ENCODE measurements at places on chromosomes 13 and 19. TPM values are rescaled to one million over a fixed set of nuclear protein-coding genes. Genes with fewer than 3 reads are reported as not detected.

DNA sequence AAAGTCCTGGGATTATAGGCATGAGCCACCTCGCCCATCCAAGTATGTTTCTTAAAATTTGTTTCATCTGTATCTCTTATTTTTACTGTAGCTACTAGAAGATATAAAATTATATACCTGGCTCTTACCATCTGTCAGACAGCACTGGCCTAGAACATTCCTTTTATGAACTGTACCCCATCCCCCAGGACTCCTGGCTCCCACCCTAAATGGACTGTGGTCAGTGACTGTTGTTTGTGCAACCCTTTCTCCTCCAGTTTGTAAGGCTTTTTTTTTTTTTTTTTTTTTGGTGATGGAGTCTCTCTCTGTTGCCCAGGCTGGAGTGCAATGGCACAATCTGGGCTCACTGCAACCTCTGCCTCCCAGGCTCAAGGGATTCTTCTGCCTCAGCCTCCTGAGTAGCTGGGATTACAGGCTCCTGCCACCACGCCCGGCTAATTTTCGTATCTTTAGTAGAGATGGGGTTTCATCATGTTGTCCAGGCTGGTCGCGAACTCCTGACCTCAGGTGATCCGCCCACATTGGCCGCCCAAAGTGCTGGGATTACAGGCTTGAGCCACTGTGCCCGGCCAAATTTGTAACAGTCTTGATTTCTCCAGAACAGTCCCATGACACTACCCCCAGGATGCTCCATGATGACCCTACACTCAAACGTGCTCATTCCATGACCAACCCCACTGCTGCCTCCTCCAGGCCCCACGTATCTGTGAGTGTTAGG lies 2.5 kb downstream of the NDUFA3 start:
- no peak for DNase-seq

GRCh38 chr13:25840261-25840660 lies 211.6 kb downstream of the SHISA2 start:
- no peak for DNase-seq

The LRG1 gene
- total RNA-seq: 28.5 TPM

DNA sequence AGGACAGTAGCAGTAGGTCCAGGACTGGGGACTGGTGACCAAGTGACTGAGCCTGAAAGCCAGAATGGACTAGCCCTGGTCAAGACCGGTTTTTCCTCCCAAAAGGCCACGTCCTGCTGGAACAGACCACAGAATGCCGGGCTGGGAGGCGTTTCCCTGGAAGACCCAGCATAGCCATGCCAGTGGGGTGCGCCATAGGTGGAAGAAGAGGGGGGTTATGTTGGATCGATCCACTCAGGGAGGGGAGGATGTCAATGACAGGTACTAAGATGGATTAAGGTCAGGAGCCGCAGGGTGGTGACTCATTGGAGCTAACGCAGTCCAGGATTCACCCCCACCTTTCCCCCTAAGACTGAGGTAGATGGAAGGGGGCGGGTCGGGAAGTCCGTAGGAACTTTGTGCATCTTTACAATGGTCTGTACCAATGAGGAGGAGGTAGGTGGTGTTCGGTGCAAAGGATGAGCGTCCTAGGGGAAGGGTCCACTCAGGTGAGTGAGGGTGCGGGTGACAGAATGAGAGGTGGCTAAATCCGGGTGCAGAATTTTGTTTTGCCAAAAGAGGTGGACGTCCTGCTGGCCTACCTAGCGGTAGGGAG lies 21.0 kb downstream of the VASP start:
- DNase-seq: peak; percentile 72

The KLK1 gene
- total RNA-seq: not detected

- no peak for DNase-seq
Observed at GRCh38 chr19:44732235-44733014, 16.1 kb upstream of the BCL3 start.

The ZNF837 gene
- 0.81 TPM for total RNA-seq

GRCh38 chr19:51359294-51359693 lies 6.9 kb downstream of the ETFB start:
- DNase-seq: no peak

DNA sequence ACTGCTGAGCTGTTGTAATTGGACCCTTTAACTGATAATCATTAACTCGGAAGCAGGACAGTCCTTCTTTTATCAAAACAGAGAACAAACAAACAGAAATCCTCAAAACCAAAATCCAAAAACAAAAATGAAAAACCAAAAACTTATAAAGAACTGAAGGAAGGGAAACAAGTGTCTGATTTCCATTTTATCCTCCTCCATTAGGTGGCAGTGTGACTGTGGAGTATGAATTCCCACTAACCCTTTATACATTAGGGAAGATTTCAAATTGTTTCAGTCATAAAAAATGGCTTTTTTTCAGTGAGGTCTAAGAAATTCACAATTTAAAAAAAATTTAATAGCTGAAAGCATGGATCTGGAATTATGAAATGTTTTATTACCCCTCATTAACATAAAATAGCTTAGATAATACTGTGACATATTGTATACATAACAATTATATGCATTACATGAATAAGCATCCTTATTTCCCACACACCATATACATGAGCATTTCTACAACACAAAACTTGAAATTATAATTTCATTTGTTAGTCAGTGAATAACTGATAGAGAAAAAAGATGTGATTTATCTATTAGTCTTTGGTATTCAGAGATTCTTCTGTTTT lies 1074.3 kb upstream of the PCDH9 start:
- DNase-seq: peak; percentile 0

GRCh38 chr13:110438211-110438610 lies 123.3 kb downstream of the RAB20 start:
- DNase-seq: no peak

The TEX101 gene
- not detected for total RNA-seq

GRCh38 chr13:25330541-25330940 lies 29.1 kb downstream of the NUP58 start:
- no peak for DNase-seq

- no peak for DNase-seq
Observed at GRCh38 chr19:52094526-52095130, 937 bp downstream of the ZNF841 start.

- DNase-seq: no peak
Observed at GRCh38 chr19:38441657-38442348, 8.3 kb downstream of the RYR1 start.

The MEDAG gene
- 1.6 TPM for total RNA-seq

The MYO1F gene
- not detected for total RNA-seq

DNA sequence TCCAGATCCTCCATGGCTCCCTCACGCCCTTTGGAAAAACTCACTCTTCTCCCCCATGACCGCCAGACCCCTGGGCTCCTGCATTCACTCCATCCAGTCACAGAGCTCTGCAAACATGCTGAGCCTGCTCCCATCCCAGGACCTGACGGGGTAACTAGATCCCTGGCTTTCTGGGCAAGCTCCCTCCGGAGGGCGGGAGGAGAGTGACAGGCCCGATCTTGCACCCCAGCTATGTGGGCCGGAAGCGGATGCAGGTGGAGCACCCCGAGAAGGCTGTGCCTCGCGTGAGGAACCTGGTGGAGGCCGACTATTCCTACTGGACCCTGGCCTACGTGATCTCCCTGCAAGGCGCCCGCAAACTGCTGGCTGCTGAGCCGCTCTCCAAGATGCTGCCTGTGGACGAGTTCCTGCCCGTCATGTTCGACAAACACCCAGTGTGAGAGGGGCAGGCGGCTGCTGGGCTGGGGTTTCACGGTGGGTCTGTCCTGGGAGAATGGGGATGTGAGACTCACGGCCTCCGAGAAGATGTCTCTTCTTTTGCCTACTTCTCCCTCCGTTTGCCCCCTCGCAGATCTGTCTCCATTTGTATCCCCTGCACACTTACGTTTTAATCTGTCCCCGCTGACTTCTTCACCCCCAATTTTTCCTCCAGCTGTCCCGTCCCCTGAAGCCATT lies 25.2 kb downstream of the COLGALT1 start:
- no peak for DNase-seq

- DNase-seq: no peak
Observed at GRCh38 chr13:91408971-91409370, 10.6 kb downstream of the GPC5 start.

- no peak for DNase-seq
Observed at GRCh38 chr13:42899266-42899665, 92.8 kb downstream of the EPSTI1 start.

GRCh38 chr13:18628428-18628827 lies 553.2 kb downstream of the TUBA3C start:
- no peak for DNase-seq

GRCh38 chr13:53112522-53112921 lies 83.9 kb downstream of the OLFM4 start:
- no peak for DNase-seq

DNA sequence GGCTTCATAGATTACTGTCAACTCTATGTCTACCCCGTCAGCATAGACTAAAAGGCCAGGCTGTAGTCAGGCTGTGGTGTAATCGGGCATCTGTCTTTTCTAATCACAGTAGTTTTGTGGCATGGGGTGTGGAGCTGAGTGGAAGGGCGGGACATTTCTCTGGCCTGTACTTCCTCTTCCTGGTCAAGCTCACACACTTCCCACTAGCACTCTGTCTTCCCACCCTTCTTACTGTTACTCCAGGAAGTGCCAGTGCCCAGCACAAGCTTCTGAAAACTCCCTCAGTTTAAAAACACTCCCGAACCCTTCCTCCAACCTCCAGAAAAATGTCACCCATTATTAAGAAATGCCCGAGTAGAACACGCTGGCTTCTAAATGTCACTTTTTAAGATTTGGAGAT lies 229.8 kb downstream of the KLF5 start:
- no peak for DNase-seq

GRCh38 chr19:9070066-9070465 lies 16.8 kb upstream of the OR1M1 start:
- no peak for DNase-seq

The FGF9 gene
- total RNA-seq: 0.32 TPM

- DNase-seq: no peak
Observed at GRCh38 chr13:71605744-71606143, 261.3 kb downstream of the DACH1 start.

DNA sequence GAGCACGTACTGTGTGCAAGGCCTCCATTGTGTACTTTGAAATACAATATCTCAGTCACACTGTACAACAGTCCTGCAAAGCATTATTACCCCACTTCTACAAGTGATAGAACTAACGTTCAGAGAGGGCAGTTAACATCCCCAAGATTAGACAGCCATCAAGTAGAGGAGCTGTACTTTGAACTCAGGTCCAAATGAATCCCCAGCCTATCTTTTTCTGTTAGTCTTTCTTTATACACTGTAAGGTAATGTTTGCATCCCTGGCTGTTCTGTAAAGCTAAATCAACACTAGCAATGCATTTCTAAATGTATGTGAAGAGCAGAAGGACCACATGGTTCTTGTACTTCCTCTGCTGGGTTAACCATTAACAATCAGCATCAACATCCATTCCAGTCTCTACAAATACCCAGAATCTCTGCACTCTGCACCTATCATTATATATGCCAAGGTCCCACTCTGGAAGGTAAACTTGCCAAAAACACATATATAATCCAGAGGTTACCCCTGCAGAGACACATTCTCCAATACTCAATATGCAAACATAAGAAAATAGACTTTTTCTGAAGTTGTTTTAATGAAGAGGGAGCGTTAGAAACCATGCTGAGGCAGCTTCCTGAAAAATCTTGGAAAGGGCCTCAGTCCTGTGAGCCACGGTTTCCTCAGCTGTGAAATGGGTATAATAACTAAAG lies 182.3 kb downstream of the MZT1 start:
- DNase-seq: no peak

DNA sequence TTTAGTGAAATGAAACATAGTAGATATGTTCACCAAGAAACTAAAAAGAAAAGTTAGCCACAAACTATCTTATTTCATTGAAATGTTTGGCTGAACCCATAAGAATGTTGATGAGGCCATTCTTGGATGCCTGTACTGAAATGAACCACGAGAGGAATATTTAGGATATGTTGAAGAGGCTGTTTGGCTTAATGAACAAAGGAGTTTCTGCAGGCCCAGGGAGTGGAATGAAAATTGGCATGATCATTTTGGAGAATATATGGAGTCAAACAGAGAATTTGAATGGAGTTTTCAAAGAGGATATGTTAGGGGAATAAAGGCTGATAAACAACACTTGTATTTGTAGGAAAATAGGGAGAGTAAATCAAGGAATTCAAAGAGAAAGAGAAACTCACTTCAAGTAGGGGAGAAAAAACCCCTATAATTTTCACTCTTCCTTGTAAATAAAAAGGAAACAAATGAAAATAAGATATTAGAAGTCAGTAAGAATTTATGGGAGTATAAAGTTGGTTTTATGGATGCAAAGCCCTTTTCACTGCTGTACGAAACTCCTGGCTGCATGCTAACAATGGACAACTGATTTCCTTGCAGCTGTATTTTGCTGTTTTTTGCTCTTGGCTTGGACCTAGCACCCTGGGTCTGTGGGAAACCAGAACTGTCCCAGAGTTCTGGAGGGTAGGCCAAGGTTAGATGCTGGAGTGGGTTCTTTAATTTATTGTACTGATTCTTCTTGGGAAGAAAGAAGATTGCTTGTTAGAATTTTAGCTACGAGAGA lies 36.5 kb downstream of the KL start:
- DNase-seq: no peak

The ZNF527 gene
- 5.6 TPM for total RNA-seq

The SYNGR4 gene
- total RNA-seq: not detected

The ZNF726 gene
- total RNA-seq: 9.7 TPM

DNA sequence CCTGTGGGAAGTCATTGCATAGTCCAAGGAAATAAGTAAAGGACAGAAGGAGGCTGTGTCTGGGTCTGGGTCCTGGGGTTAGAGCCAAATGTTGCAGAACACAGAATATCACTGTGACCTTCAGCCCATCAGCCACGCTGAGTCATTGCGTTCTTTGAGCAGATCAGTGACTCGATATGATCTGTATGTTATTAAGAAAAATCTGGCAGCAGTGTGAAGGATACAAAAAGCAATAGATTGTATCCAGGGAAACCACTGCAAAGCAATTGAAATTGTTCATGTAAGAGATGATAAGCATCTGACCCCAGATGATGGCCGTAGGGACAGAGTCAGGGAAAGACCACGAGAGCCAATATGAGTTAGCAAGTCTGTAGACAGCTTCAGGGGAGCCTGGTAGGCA lies 1575.1 kb upstream of the SLC10A2 start:
- DNase-seq: no peak

The ADGRE2 gene
- total RNA-seq: not detected
